ENCODE measurements at places on chromosomes 2 and 18.

DNA sequence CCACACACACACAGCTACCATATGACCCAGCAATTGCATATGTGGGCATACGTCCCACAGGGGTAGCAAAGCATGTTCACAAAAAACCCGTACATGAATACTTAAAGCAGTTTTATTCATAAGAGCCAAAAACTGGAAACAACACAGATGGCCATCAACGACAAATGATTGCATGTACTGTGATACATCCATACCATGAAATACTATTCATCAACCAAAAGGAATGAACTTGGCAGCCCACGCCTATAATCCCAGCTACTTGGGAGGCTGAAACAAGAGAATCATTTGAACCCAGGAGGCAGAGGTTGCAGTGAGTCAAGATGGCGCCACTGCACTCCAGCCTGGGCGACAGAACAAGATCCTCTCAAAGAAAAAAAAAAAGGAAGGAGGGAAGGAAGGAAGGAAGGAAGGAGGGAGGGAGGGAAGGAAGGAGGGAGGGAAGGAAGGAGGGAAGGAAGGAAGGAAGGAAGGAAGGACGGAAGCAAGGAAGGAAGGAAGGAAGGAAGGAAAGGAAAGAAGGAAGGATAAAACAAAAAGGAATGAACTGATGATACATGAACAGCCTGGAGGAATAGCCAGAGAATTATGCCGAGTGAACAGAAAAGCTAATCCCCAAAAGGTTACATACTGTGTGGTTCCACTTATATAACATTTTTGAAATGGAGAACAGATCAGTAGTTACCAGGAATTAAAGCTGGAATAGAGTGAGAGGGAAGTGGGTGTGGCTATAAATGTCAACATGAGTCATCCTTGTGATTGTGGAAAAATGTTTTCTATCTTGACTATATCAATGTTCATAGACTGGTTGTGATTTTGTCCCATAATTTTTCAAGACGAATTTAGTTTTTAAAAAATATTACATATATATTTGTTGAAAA, 19.6 kb upstream of the YPEL5 start:
- DNase-seq = no peak

GRCh38 chr2:44833171-44834069, 108.1 kb upstream of the SIX3 start:
- no peak for DNase-seq

GRCh38 chr2:67614454-67614853, 217.3 kb downstream of the ETAA1 start:
- DNase-seq = no peak

GRCh38 chr2:236558993-236559978, 10.3 kb upstream of the ACKR3 start:
- no peak for DNase-seq

- DNase-seq = no peak
Measured at GRCh38 chr2:99035920-99036319, 99.9 kb upstream of the CRACDL start.

DNA sequence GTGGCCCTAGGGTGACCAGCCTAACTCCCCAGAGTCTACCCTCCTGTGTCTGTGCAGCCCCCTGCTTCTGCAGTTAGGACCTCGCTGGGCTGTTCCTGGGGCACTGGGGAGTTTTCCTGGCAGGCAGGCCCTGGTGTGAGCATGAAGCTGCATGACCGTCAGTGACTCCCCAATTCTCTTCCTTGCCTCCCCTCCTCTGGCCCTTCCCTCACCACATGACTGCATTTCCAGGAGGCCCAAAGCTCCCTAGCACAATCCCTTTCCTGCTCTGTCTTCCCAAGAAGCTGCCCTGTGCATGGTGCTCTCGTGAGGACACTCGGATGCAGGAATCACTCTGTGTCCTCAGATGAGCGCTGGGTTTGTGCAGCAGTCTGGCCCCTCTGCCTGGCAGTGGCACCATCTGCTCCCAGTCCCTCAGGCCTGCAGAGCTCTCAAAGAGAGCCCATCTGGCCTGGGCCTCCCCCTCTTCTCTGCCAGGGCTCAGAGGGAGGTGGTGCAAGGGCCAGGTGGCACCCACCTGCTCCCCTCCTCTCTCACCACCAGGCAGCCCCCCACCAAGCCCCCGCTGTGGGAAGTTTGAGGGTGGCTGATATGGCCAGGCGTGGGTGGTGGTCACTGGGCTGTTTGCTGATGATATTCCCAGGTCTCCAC, 125.6 kb upstream of the HS6ST1 start:
- peak; percentile 83 for DNase-seq

- no peak for DNase-seq
Measured at GRCh38 chr2:3325458-3326181, 52.0 kb downstream of the EIPR1 start.

- no peak for DNase-seq
Measured at GRCh38 chr2:144671695-144672455, 152.0 kb upstream of the ZEB2 start.

DNA sequence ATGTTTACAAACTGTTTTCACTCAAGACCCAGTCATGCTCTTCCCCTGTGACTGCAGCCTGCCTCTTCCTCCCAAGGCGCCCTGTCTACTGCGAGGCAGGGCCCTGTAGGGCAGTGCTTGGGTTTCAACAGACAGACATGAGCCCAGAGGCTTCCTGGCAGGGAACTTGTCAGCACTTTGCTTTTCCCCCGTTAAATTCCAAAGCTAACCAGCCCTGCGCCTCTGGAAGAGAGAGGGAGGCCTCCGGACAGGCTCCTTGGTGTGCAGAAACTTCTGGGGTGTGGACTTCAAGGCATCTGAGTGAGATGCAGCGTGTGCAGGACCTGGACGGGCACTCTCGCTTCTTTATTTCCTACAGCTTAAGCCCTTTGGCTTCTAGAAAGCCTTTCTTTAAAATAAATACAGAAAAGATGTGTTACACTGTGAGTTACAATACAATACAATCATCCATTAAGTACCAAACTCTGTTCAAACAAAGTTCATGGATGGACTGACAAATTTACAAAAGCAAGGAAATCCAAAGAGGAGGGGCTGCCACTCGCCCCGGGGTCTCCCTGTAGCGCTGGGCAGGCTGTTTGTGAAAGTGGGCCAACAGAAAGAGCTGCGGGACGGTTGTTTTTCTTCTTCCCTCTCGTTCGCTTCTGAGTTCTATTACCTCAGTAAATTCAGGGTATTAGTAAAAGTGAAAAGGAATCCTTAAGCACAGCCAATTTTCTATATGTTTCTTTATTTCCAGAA, 8.8 kb upstream of the ZNF516 start:
- DNase-seq = no peak

DNA sequence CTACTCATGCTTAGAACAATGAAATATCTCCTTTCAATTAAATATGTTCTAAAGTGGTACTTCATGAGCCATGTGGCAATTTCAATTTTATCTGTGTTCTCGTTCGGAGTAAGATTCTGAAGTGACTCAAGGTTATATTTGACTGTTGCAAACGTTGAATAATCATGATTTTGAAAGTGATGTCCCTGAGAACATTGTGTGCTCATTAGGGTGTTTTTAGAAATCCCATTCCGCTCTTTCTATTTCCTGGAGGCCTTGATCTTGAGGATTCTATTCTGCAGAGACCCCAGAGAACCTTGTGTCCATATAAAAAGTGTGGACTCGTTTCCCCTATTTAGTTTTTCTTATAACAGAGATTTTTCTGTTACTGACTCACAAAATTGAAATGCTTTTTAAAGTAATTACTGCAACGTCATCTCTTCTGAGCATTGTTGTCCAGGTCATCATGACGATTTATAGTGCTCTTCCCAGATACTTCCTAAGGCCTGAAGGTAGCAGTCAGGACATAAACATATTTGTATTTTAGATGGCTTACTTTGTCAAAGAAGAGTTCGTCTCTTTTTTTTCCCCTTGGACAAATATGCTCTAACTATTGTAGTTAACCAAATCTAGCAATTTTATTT, 27.2 kb downstream of the IL1R2 start:
- no peak for DNase-seq

DNA sequence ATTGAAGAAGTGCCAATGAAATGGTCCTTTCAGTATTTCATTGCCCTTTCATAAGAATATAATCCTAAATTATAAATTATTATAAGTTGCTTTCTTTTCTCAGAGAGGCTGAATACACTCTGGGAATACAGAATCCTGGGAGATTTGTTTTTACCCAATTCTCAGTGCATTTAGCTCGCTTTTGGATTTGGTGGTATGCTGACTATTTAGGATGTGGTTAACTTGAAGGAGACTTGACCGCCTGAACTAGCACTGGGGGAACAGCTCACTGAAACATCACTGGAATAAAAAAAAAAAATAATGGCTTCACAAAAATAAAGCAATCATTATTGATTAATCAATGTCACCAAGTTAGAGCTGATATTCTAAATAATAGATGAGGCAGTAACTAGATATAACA, 10.2 kb downstream of the TNFAIP6 start:
- no peak for DNase-seq

- DNase-seq = no peak
Measured at GRCh38 chr2:68367953-68368653, 3.0 kb downstream of the PLEK start.

GRCh38 chr2:31563273-31563839, 17.4 kb downstream of the SRD5A2 start:
- DNase-seq = no peak

- no peak for DNase-seq
Measured at GRCh38 chr2:46866770-46867246, 48.8 kb downstream of the MCFD2 start.

DNA sequence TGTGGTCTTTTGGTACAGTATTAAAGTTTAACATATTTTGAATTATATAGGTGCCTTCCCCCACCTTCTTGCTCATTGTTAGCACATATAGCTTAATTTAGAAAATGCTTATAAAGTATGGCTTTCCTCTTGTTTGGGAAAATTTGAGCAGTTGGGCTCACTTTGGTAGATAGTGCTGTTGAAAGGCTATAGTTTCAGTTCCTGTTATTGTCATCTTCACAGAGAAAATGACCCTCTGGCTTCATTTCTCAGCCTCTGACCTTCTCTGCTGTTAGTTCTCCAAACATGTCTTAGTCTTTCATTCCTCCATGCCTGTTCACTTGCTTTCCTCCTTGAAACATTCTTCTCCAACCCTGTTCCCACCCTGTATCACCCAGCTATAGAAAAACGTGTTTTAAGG, 200.6 kb downstream of the WDR7 start:
- DNase-seq = no peak

GRCh38 chr2:100643467-100643866, 80.7 kb downstream of the PDCL3 start:
- DNase-seq = no peak

- no peak for DNase-seq
Measured at GRCh38 chr2:199303728-199304177, 154.0 kb downstream of the SATB2 start.

DNA sequence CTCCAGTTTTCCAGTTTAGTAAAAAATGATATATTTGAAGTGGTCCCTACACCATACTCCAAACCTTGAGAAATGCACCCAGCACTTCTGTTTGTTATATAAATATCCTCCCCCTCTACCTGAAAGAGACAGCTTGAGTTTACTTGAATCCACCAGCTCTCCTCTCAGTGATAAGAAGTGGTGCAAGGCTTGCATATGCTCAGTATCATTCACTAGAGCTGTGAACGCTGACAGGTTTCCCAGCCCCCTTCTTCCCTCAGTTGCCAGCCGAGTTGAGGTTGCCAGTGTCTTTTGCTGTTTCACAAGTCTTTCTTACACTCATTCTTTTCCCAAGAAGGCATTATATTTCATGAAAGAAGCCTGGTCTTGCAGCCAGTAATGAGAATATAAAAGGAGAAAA, 880.0 kb downstream of the LRRTM4 start:
- no peak for DNase-seq

DNA sequence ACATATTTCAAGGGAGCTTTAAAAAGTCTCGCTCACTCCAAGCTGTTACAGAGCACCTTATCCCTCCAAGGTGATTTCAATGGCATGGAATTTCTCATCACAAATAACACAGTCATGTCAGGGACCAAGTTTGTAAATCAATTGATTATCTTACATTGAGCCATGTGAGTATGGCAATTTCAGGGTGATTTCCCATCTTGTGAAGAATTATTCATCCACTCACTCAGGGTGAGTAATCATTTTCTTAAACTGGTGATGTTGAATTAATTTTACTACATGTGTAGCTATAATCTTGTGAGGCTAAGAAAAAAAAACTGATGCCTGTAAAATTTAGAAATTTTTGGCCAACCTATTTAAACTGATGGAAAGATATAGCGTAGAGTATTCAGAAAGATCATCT, 3.3 kb upstream of the ABCA12 start:
- DNase-seq = no peak

GRCh38 chr2:43426305-43427031, 169.4 kb downstream of the THADA start:
- DNase-seq = no peak

GRCh38 chr2:200378652-200379290, 72.3 kb downstream of the SPATS2L start:
- DNase-seq = no peak

- no peak for DNase-seq
Measured at GRCh38 chr18:11850821-11851145, 430 bp upstream of the CHMP1B start.

DNA sequence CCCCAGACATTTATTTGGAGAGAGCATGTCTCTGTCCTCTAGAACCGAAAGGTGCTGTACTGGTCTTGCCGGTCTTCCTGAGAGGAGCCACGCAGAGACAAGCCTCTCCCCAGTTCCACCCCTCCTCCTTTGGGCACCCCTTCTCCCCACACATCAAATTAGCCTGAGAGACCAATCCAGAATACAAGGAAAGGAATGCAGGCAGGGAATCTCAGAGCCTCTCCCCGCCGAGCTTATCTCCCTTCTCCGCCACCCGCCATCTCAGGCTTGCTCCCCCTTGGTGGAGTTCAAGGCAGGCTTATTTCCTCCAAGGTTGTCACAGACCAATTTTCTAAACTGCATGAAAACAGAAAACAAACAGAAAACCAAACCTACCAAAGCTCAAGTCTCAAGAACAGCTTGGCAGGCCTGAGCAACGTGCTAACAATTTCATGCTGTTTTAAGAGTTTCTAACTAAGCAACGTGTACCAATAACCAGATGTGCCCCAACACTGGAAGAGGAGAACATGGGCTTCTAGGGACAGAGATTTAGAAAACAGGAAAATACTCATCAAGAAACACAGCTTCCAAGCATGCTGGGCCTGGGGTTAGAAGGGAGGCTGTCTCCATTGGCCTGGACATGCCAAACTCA, 124.5 kb upstream of the PKDCC start:
- DNase-seq = no peak

GRCh38 chr2:65300134-65300760, 72.6 kb downstream of the ACTR2 start:
- DNase-seq = no peak

DNA sequence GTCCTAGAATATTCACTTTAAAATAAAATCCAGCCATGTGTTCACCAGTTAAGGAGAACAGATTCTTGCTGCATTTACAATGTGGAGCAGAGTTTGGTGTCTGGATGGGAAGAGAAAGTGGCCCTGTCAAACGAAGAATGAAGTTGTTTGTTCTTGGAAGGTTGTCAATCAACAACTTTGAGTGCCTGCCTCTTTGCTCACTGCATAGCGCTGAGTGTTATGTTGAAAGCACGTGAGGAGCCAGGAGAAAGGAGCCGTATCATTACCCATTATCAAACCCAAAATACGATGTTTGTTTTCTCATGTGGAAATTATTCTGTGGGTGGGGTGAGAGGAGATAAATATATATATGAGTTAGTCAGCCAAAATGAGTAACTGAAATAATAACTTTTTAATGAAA, 492.5 kb upstream of the POU3F3 start:
- DNase-seq = no peak

GRCh38 chr2:675982-676646, 1.1 kb downstream of the TMEM18 start:
- DNase-seq = peak; percentile 60
